ENCODE measurements at places on chromosomes 1 and 21.

DNA sequence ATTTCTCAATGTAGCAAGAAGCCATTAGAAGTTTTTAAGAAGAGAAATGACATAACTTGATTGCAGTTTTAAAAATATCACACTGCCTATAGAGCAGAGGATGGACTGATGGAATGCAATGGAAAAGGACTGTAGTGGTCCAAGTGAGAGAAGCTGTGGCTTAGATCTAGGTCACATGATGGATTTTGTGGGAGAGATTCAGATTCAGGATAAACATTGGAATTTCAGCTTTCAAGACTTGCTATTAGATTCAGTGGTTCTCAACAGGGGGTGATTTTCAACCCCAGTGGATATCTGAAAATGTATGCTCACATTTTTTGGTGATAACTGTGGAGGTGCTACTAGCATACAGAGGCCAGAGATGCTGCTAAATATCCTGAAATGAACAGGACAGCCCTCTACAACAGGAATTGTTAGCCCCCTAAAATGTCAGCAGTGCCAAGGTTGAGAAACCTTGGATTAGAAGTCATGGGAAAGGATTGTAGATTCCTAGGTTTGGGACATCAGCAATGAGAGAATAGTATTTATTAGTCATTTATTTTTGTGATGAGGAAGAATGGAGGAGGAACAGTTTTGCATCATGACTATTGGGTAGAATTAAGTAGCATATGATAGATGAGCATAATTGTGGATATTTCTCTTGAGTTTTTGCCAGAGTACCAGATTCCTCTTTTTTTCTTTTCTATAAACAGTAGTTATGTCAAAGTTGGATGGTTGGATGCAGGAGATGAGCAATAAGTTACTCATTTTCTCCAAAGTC, 30.1 kb upstream of the KCNK2 start:
- no peak for DNase-seq

- no peak for DNase-seq
Measured at GRCh38 chr1:226355669-226356551, 46.9 kb upstream of the LIN9 start.

- DNase-seq, result no peak
Measured at GRCh38 chr1:207076181-207076955, 12.3 kb upstream of the C4BPB start.

DNA sequence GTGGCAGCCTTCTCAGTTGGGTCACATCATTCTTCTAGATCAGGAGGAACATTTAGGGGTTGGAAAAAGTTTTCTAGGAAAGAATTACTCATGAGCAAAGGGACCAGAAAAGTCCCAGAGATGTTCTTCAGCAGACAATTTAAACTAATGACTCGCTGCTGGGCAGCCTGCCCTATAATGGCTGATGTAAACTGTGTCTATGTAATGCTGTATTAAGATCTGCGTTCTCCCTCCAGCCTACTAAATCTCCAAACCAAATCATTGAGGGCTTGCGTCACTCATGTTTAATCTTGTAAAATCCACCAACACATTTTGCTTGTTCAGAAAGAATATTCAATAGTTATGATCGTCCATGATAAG, 92.1 kb downstream of the LRRC8C start:
- DNase-seq, result no peak

- no peak for DNase-seq
Measured at GRCh38 chr1:244012202-244012601, 38.9 kb upstream of the ZBTB18 start.

DNA sequence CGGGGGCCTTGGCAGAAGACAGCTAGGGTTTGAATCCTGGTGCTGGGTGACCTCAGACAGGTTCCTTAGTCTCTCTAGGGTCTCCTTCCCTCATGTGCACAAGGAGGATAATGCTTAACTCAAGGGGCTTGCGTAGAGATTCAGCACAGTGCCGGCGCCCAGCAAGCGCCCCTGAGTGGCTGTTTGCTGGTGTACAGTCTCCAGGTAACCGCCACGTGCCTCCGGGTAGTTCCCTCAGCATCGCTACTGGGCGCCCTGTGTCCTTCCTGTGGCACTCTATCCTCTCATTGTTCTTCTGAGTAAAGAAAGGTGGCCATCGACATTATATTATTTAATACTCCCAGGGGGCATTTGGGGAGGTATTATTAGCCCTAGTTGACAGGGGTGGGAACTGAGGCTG, 80.9 kb downstream of the NENF start:
- no peak for DNase-seq

- no peak for DNase-seq
Measured at GRCh38 chr1:8078176-8078671, 52.1 kb upstream of the ERRFI1 start.

DNA sequence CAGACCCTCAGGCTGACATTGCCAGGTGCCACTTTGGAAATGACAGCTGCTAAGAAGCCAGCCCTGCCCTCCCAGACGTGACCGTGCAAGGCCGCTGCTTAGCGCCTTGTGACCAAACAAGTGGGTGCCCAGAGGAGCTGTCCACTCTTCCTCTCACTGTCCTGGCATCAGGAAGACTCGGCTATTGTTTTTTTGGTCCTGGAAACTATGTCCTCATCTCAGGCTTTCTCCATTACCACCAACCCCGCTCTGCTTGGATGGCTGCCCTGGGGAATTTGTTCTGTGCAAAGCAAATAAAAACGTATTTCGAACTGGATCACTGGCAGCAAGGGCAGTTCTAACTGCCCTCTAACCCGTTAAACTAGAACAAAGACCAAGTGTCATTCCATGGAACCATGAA, 13.7 kb upstream of the TENT5C start:
- DNase-seq, result no peak

DNA sequence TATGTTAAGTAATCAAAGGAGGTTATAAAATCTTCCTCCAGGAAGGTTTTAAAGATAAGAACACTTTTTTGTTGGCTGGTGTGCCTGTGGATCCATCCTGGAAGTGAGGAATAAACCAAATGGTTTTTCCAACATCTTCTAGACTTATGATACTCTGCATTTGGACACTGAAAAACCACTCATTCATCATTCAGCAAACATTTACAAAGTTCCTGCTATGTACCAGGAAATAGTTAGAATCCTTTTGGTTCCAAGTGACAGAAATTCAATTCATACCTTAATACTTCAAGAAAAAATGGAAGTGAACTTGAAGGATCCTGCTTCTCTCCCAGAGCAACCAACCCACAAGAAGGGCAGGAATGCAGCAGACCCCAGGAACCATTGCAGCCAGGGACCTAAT, 39.6 kb upstream of the PIGC start:
- DNase-seq, result no peak

DNA sequence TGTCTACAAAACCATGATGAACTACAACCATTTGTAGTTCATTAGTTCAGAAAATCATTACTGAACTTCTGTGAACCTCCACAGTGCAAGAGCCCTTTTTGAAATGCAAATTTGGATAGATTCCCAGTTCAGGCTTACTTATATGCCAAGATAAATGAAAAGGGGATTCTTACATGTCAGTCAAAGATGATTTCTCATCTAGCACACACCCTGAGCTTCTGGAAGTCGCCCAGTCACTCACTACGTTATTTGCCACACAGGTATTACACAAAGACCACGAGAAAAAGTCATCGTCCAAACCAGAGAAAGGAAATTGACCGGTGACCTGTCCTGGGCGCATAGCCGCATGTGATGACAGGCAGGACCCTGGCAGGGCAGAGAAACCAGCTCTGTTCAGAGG, 41.8 kb downstream of the ETS2 start:
- no peak for DNase-seq

- no peak for DNase-seq
Measured at GRCh38 chr1:182196897-182197870, 135.7 kb upstream of the ZNF648 start.

GRCh38 chr1:216034506-216034905, 388.7 kb downstream of the USH2A start:
- no peak for DNase-seq

DNA sequence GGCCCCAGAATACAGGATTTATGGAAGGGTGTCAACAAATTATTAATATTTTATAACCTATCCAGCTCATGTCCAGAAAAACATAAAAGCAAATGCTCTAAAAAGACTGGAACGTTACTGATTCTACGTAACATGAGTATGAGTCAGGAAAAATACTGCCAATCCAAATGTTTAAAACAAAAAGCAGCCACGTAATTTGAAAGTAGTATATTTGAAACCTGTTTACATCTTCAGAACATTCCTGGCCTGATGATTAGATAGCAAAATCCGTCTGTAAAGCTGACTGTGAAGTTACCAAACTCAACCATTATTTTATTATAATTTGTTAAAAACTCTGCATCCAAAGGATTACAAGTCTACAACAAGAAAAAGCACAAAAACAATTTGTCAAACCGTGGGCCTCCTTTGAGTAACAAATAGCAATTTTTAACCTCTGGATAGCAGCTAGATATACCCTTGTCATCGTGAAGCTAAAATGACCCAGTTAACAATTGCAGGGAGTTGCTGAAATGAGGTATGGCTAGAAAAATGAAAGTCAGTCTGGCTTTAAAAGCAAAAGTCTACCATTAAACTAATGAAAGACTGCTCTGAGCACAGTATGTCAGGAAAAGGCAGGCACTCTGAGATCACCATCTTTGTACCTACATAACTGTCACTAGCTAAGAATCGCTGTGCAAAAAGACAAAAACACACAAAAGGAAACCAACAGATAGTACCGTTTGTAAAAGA, 1.2 kb downstream of the UBR4 start:
- no peak for DNase-seq

DNA sequence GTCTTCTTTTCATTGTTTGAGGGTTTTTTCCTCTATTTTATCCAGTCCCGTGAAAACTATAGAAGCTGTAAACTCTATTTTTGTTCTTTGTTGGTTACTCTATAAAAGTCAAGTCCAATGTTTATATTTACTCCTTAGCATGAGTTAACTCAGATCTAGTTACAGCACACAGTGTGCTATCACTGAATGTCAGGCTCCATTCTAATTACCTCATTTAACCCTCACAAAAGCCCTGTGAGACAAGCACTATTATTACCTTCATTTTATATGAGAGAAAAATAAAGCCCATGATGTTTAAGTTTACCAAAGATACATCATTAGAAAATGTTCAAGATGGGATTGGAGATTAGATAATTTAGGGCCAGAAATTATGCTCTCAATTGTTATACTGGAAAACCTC, 251.4 kb upstream of the SNX7 start:
- no peak for DNase-seq

- no peak for DNase-seq
Measured at GRCh38 chr1:208921259-208921658, 662.3 kb upstream of the CAMK1G start.

GRCh38 chr1:16018749-16019643, 1.2 kb upstream of the HSPB7 start:
- no peak for DNase-seq

GRCh38 chr1:156704166-156704711, 1.1 kb downstream of the CRABP2 start:
- no peak for DNase-seq

DNA sequence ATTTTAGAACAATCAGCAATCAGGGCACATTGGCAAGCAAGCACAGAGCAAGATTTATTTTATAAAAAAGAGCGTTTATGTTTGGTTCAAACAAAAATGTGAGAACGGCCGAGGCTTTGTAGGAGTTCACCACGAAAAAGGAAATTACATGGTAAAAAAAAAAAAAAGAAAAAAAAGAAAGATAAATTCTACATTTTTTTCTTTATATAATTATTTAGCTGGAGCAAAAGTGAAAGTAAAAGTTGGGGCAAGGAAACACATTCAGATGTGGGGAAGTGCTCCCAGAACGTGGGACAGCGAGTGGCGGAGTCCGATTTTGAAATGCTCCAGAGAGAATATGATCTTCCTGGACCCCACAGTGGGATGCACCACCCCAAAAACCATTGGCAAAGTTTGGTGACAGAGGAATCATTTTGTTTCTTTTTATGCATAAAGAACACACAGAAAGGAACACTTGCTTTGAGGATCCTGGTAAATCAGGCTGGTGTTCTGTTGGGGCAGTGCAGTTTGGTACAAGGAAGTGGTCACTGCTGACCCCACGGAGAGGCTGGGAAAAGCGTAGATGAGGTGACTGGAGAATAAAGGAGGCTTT, 16.3 kb upstream of the ATP5PO start:
- DNase-seq, result peak; percentile 19

DNA sequence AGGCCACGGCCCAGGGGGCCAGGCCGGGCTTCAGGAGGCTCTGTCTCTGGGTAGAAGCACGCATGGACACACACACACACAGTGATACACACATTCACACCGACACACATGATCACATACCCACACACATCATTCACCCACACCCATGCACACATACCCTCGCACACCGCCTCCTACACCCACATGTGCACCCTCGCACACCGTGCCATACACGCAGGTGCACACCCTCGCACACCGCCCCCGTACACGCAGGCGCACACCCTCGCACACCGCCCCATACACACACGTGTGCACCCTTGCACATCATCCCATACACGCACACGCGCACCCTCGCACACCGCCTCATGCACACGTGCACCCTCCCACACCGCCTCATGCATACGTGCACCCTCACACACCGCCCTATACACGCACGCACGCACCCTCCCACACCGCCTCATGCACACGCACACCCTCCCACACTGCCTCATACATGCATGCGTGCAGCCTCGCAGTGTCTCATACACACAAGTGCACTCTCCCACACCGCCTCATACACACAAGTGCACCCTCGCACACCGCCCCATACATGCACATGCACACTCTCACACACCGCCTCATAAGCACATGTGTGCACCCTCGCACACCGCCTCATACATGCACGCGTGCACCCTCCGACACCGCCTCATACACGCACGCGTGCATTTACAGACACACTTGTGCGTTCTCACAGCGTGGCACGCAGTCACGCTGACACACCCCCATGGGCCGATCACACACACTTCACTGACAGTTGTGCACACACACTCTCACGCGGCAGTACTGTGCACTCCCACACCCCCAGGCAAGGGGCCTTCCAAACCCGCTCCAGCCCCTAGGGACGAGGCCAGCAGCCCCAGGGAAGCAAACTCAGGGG, 128.1 kb downstream of the SIK1 start:
- DNase-seq, result no peak

DNA sequence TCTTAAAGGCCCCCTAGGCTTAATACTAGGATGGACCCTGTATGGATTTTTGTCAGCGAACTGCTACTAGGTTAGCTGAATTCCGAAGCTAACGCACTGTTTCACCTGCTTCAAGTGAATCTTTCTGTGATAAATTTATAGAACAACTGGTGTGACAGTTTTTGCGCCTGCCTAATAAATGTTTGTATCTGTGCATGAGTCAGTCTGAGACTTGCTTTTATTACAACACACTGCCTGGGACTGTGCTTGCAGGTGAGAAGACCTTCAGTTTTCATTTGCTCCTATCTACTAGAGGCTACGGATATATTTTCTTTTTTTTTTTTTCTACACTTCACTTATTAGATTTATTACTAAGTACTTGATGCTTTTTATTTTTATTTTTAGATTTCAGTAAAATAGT, 420.9 kb downstream of the SMYD3 start:
- DNase-seq, result no peak

DNA sequence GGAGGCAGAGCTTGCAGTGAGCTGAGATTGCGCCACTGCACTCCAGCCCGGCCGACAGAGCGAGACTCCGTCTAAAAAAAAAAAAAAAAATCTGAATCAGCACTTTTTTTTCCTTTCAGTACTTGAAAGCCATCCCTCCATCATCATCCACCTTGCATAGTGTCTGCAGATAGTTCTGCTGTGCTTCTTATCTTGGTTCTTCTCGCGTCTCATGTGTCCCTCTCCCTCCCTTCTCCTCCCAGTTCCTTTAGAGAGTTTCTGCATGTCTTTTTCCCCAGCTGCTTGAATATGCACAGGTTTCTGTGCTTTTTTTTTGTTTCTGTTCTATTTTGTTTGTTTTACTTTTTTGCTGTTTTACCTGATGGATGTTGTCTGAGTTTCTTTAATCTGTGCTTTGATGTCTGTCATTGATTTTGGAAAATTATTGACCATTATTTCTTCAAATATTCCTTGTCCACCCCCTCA, 3.9 kb upstream of the COL18A1 start:
- no peak for DNase-seq

All from T-helper 1 cell (primary cell).